ENCODE measurements at places on chromosomes 2 and 18.

DNA sequence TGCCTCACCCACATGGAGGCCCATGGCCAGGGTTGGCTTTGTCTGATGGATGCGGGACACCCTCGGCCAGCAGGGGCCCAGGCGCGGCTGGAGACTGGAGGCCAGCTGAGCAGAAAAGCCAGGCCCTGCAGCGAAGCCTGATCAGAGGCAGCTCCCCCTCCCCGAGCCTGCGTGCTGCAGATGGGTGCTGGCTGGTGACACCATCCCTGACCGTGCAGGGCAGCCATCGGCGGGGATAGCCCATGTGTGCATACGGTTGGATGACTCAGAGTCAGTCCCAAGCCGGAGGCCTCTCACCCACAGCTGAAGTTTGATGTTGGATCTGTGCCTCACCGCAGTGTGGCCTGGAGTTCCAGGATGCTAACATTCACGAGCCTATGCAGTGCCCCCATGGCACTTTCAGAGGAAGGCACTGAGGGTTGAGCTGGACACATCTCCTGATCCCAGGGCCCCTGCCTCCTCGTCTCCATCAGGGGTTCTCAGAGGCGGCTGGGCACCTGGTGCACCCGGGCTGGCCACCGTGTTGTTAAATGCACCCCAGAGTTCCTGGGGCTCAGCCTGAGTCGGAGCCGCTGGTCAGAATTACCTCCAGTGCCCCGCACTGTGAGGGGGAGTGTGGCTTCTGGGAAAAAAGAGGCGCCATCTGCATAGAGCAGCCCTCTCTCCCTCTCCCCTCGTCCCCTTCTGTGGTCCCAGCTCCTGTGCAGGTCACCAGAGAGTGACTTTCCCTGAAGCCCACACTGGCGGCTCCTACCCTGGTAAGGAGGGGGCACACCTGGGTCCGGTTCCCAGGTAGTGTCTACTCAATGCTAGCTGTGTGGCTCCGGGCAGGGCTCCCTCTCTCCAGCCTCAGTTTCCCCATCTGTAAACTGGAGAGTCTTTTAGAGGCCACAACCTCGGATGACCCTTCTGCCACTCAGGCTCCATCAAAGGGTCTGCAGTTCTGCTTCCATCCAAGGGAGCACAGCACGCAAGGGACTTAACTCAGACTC lies 19.4 kb upstream of the KIF1A start:
- DNase-seq = no peak

DNA sequence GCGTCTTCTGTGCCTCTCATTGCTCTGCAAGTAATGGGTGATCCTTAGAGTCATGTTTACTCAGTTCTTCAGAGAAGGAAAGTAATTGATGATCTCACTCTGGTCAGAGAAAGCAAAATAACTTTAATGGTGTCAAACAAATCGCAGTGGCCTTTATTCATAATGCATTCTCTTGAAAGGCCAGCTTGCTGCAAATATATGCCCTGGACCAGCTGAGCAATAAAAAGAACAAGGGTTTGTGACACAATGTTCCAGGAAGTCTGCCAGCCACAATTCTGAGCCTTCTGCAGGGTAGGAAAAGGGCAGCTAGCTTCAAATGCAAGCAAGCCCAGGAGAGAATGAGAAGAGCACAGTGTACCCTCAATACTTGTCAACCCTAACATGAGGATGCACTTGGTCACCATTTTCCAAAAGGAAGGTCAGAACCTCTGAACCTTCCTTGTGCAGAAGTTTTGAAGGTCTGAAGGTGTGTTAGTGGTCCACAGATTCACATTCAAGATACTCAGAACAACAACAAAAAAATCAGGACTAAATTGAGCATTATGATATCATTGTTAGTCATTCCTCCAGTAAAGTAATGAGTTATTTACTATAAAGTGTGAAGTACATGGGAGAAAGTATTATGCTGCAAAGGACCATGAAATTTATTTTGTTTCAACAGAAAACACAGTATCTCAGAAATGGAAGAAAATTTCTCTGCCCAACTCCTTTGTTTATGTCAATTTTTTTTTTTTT lies 355.6 kb downstream of the PAX3 start:
- no peak for DNase-seq

DNA sequence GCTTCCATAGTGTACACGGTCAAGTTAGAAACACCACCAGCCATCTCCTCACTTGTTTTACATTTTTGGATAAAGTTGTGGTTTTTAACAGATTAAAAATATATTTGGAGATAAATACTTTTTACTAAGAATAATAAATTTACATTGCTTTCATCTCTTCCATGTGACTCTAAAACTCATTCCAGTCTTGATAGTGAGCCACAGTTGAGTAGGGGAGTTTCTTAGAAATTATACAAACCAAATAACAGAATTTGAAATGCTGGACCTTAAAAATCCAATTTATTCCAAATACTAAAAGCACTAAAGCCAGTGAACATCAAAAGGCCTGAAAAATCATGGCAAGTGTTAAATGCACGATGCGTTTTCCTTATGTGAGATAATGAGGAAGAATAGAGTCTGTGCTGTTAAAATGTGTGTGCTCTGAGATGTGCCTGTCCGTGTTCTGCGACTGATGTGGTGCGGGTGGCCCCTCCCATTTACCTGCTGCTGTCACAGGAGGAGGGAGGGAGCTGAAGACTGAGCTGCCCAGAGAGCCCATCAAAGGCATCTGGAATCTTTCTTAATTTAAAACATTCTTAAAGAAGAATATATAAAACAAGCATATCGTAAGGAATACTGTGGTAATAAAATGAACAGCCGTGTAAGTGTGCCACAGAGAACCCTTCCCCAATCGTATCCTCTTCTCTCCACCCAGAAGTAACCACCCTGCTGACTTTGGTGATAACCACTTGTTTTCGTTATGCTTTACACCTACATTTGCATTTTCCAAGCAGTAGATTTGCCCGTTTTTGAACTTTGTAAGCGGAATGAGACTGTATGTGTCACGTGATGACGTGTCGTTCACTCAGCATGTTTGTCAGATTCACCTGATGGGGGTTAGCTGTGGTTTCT lies 57.0 kb upstream of the TXNDC2 start:
- DNase-seq = no peak

- DNase-seq = no peak
Observed at GRCh38 chr18:74869904-74870863, 272.5 kb downstream of the ZNF407 start.

DNA sequence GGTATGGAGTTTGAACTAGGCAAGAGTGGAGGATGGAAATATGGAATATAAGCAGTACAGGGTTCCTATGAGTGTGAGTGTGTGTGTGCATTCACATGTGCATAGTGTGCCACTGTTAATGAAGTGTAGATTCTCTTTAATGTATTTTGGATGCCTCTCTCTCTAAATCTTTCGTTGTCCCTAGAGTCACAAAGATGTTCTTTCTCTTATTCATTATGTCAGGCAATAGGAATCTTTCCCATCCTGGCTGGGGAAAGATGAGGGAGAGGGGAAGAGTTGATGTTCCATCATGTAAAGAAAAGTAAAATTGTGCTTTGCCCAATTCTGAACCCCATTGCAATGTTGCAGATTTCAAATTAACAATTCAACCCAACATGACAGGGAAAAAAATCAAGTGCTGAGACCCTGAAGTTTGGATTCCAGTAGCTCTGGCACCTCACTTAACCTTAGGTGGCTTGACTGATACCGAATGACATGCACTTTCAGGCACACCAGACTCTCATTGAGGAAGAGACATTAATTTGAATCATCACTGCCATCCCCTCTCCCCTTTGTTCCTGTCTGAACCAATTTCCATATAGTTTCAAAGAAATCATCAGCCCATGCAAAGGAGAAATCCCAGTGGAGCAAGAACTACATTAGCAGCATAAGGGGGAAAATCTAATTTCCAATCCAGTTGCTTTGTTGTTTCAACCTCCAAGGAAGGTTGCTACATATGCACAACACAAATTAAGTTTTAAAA lies 28.0 kb downstream of the KLF7 start:
- no peak for DNase-seq

- DNase-seq = no peak
Observed at GRCh38 chr2:26169681-26170414, 3.0 kb upstream of the GAREM2 start.

DNA sequence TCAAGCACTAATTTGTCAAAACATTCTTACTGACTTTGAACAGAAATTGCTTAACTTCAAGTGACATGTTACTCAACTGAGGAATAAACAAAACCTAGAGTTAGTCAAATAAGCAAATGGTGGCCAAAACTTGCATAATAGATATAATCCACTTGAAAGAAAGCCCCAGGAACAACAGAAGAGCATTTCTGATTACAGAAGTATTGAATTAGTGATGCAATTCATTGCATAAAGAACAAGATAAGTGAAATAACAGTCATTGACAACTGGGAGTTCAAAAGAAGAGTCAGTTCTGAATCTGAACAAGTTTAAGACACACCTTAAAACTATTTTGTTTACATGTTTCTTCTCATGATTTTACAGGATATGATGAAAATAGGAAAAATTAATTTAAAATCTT lies 30.8 kb downstream of the COBLL1 start:
- DNase-seq = no peak

- DNase-seq = peak; percentile 3
Observed at GRCh38 chr2:102839668-102840388, 78.0 kb downstream of the TMEM182 start.

- no peak for DNase-seq
Observed at GRCh38 chr2:233247744-233248143, 3.7 kb upstream of the ATG16L1 start.

DNA sequence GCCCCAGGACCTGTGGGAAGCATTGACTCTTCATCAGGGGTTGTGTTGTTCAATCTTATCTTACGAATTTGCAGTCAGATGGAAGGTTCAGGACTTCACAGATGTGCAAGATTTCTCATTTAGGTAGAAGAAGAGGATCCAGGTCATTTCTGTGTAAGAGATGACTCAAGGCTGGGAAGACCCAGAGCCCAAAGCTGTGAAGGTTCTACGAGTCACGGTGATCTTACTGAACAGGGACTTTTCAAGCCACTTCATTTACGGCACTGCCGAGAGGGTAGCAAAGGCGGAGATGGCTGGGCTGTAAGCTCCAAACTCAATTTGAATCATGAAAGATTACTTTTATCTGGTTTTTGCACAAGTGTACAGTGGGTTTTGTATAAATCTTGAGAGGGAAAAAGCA lies 228.0 kb upstream of the MEX3C start:
- no peak for DNase-seq

- no peak for DNase-seq
Observed at GRCh38 chr18:78625847-78626246, 353.8 kb upstream of the SALL3 start.

- DNase-seq = no peak
Observed at GRCh38 chr2:167756446-167756845, 490.9 kb downstream of the STK39 start.

- DNase-seq = no peak
Observed at GRCh38 chr2:25853038-25853638, 25.1 kb downstream of the ASXL2 start.

GRCh38 chr18:78296166-78296565 lies 683.5 kb upstream of the SALL3 start:
- DNase-seq = no peak

GRCh38 chr2:96240341-96241038 lies 25.3 kb downstream of the TMEM127 start:
- no peak for DNase-seq

Measured in NCI-H2029 (cell line).